ENCODE measurements at places on chromosomes 13 and 19.

GRCh38 chr19:42353341-42354015 is 28.0 kb downstream of the MEGF8 start:
- no peak for DNase-seq

- no peak for DNase-seq
Measured at GRCh38 chr13:46667687-46668281, 114.8 kb downstream of the LRCH1 start.

GRCh38 chr13:88339271-88339741 is 668.1 kb downstream of the SLITRK5 start:
- no peak for DNase-seq

DNA sequence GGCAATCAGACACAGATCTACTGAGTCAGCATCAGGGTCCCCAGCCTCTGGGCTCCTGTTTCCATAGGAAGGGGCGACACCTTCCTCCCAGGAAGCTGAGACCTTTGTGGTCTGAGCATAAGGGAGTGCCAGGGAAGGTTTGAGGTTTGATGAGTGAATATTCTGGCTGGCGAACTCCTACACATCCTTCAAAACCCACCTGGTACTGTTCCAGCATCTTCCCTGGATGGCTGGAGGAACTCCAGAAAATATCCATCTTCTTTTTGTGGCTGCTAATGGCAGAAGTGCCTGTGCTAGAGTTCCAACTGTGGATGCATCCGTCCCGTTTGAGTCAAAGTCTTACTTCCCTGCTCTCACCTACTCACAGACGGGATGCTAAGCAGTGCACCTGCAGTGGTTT is 9.2 kb downstream of the INSL3 start:
- DNase-seq = no peak

- DNase-seq = no peak
Measured at GRCh38 chr13:83184819-83185218, 697.5 kb downstream of the SLITRK1 start.

GRCh38 chr19:6218491-6219146 is 61.2 kb downstream of the MLLT1 start:
- peak; percentile 76 for DNase-seq

DNA sequence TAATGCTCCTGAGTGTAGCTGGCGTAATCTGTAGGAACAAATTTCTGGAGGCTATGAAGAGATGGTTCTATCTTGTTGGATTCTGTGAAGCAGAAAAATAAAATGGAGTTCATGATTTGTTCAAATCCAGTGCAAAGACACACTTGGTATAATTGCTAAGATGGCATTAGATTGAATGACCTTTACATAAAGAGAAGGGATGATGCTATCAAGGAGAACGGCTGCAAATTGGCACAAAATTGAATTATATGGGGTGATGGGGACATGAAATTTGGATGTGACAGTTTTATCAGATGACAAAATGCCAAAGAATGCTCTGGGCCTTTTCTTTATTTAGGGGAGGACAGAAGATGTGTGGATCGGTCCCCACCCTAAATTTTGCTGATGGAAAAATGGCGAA is 4.0 kb downstream of the METTL21C start:
- no peak for DNase-seq

GRCh38 chr19:5141850-5142724 is 173.2 kb downstream of the KDM4B start:
- DNase-seq = no peak

- no peak for DNase-seq
Measured at GRCh38 chr13:113367771-113368170, 3.8 kb upstream of the GRTP1 start.

DNA sequence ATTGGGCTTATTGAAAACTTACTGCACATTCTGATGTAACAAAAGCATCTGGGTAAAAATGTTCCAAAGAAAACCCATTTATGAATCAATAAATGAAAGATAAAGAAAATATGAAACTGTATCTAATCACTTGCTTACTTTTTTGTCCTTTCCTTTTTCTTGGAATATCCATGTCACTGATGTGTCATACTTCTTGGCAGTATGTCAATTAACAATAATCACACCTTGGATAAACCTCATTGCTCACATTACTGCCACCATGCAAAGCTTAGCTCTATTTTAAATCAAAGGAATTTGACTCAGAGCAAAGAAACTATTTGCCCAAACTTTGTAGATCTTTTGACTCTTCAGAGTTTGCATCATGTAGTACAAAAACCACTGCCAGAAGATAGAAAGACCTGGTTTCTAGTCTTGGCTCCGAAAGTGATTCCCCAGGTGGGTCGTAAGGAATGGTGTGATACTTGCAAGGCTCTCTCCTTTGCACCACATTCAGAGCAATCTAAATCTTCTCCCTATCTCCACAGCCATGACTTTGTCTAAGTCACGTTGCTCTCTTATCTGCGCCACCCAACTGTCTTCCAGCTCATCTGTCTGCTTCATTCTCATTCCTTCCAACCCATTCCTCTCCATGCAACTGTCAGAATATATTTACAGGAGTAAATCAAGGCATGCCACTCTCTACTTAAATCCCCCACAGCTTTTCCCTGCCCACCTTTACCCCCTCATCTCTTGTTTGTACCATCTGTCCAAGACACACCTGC is 311.9 kb downstream of the COG6 start:
- no peak for DNase-seq

DNA sequence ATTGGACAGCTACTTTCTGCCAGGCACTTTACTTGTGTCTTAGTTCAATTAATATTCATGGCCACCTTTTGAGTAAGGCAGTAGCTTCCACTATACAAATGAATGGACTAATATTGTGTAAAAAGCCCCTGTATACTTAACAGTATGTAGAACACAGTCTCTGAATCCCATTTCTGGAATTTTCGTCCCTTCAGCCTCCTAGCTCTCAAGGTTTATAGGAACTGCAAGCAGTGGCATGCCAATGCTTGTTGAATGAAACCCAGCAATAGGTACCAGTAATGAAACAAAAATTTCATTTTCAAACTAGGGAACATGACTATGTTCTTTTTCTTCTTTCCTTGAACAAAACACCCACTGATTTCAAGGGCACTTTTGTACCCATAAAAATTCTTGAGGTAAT is 361.6 kb downstream of the TDRD3 start:
- DNase-seq = no peak

- DNase-seq = no peak
Measured at GRCh38 chr13:106471957-106472543, 63.4 kb downstream of the EFNB2 start.

DNA sequence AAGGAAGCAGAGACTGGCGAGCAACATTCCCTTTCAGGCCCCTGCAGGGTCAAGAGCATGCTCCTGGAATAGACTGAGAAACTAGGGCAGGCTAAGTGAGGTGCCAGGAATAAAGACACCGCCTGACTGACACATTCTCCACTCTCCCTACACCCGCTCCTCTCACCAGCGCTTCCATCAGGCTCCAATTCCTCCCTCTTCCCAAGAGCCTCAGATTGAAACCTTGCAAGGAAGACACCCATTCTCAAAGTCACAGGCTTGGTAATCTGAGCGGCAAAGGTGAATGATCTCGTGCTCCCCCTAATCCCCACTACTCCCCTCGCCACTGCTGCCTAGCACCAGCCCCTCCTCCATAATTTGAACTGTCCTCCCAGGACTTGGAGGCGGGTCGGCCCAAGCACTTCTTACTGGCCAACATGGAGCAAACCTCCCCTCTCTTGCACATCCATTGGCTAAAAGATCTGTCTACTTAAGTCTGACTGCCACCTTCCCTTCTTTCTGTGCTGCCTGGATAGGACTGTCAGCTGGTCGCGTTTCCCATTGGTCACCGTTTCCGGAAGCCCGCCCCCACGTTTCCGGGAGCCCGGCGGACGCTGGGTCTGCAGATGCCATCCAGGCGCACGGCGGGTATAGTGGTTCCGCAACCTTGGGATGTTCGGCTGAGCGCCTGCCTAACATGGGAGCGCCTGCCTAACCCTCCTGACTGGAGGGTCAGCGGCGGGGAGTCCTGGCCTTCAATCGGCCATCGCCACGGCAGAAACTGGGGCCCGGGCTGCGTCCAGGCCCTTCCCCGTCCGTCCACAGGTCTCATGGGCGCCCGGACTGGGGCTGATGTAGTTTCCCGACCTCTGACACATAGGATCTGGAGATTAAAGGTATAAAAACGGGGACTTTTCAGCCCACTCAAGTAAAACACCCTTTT is 33.6 kb downstream of the ZNF383 start:
- DNase-seq = peak; percentile 94

DNA sequence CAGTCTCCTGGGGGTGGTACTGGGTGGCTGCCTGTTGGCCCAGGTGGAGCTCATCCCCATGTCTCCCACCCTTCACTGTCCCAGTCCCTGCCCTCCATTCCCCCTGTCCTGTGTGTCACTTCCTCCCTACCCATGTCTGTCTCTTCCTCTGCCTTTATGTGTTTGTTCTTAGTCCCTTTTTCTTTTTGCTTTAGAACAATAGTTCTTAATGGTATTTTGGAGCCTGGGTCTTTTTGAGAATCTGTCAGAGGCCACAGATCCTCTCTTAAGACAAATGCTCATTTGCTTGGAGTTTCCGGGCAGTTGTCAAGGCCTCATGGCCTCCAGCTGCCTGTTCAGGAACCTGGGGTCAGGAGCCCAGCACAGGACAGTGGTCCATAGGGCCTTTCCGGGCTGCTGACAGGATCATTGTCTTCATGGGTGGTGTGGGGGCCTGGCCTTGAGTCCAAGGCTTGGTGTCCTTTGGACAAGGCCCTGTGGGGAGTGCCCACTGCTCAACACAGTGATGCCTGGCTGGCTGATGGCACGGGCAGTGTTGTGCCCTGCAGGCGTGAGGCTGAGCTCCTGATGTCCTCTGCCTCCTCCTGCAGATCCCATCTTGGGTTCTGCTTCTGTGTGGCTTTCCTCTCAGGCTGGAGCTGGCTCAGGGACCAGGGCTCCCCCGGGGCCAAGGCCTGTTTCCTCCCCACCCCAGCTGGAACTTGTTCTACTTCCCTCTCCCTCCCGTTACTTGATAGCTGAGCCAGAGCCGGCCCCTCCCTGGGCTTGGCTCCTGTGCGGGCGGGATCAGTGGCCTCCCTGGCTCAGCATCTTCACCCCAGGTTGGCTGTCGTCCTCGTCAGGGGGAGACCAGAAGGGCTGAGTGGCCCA is 3.5 kb downstream of the EGLN2 start:
- no peak for DNase-seq

DNA sequence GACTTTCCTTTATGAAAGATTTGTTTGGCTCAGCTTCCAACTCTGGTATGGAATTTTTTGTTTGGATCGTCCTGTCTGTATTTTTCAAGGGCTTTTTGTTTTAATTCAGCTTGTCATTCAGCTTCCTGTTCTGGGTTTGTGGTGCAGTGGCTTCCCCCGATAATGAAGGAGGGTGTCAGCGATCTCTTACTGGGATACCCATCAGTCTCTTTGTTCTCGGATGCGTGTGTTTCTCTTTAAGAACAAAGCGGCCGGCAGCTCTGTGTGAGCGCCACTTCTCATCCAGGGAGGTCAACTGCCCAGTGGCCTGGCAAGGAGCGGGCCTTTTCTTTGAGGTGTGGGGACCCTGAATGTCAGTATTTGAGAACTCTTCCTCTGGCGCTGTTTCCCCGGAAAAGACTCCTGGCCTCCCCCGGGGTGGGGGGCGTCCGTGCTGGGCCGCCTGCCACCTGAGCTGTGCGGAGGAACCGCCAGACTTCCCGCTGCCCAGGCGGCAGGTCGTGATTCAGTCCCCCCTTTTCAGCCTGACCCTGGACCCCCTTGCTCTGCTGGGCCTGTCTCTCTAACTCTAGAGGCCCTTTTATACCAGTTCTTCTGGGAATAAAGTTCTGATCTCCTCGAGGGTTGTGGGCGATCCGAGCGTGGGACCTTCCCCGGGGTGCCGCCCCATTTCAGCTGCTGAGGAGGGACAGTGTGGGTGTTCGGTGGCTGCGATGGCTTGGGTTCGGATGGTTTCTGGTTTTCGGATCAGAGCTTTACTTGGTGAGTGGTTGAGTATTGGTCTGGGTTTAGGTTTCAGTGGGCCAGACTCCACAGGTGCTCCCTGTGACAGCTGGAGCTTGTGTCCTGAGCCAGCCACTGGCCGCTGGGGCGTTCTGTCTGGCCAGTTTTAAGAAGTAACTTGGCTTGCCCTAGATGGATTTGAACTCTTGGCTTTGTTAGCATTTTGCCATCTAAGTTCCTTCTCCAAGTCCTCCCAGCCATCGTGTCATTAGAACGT is 3.4 kb downstream of the SF3A2 start:
- DNase-seq = peak; percentile 32

DNA sequence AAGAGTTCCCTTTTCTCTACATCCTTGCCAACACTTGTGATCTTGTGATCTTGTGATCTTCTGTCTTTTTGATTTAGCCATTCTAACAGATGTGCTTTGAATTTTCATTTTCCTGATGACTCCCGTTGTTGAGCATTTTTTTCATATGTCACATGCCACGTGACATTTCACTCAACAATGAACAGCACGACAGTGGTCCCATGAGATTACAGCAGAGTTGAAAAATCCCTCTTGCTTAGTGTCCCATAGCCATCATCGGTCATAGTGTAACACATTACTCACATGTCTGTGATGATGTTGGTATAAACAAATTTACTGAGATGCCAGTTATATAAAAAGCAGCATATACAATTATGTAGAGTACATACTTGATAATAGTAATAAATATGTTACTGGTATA is 256.1 kb upstream of the OBI1 start:
- no peak for DNase-seq

DNA sequence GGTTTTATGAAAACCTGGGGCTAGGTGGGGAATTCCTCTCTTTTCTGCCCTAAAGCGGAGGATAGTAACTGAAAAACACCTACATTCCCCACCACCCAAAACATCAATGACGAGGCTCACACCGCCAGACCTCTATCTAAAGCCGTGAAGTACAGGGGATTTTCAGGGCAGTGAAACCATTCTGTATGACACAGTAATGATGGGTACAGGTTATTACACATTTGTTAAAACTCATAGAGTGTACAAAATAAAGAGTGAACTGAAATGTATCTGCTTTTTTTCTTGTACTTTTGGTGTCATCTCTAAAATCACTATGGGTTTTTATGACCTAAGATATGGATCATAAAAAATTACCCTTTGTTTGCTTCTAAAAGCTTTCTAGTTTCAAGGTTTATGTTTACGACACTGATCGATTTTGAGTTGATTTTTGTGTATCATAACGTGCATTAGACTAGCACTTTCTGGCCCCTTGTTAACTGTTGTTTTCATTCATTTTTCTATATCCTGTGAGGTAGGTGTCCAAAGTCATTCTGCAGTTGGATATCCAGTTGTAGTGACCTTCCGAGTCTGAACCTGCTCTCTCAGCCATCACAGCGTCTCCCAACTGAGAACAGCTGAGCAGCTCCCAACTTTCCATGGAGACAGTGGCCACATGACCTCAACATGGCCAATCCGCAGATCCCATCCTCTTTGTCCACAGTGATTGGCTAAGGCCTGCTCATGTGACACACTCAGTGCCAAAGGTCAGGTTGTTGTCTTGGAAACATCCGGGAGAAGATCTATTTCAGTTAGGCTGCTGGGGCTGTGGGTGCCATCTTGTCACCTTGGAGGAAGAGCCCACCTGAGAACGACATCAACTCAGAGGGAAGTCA is 10.3 kb downstream of the MBD3L2B start:
- DNase-seq = no peak

GRCh38 chr19:32012886-32013631 is 332.4 kb upstream of the ZNF507 start:
- DNase-seq = no peak

DNA sequence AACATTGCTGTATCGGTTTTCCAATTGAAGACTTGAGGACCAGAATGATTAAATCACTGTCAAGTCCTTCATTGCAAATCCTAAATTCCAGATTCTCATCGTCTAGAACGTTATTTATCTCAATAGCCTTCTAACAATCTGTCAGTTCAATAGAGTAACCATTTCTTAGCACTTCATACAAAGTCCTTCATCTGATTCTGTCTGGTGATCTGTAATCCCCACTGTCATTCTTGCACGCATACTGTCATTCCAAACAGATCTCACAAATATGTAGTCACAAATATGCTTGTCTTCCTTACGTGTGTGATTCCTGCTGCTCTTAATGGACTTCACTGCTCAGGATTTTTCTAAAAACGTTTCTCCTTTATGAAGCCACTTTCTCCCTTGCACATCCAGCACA is 1197.5 kb downstream of the EFNB2 start:
- no peak for DNase-seq

Measured in bone marrow (tissue), 2 donors.